ENCODE measurements at places on chromosomes 1 and 21. TPM values are rescaled to one million over a fixed set of nuclear protein-coding genes. Genes with fewer than 3 reads are reported as not detected.

GRCh38 chr1:20114021-20114648 is 5.2 kb downstream of the PLA2G2D start:
- DNase-seq, result no peak

DNA sequence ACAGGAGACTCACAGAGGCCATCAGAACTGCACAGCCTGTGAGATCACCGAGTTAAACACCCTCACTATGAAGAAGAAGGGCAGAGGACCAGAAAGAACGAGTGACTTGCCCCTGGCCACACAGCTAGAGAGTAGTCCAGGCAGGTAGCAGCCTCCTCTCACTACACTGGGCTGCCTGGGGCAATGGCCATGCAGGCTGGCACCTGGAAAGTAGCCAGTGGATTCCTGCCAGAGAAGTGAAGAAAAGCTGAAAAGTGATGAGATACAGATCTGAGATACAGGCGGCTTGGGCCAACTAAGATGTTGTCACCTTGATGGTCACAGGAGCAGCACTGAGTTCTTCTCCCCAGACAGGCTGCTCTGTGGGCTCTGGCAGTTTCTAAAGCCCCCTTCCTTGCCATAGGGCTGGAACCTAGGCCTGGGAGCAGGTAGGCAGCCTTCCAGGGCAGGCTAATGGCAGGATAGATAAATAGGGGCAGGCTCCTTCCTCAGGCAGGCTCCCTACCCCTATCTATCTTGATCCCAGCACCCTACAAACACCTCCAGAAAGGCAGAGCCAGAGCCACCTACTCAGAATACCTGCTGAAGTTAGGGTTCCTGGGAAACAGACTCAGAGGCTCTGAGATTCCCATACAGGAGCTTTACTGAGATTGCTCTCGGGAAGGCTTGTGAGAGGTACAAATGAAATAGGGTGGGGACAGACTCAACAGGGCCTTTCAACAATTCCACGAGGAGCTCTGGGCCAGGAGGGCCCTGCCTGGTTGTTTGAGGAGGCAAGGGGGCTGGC is 106.3 kb downstream of the BEND5 start:
- no peak for DNase-seq

DNA sequence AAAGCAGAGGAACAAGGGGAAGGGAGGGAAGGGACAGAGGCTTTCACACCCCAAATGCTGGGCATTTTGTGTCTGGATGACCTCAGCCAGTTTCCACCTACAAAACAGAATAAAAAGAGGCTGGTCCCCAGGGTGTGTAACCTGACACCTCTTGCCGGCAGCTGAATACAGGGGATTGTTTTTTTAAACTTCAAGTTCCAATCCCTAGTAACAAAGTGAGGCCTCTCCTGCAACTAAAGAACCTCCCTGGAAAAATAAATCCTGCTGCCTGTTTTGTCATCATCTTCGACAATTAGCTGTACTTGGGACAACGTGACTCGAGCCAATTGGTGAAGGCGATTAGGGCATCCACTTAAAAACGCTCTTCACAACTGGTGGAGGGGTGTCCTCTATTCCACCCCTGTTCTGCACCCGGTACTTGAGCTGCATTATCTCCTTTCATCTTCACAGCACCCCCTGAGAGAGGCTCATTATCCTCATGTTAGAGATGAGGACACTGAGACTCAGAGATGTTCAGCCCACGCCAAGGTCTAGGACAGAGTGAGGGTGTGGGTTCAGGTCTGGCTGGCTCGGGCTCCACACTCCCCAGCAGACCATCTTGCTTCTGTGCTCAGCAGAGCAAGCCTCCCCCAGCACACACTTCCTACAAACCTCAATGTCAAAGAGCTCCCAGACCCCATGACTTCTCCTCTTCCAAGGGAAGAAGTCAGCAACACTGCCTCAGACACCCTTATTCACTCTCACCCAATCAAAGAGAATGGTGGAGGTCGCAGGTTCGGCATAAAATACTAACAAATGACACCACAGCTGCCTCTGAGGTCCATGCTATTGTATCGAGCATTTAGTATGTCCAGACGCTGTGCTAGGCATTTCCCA is 15.2 kb downstream of the ITPKB start:
- peak; percentile 63 for DNase-seq

DNA sequence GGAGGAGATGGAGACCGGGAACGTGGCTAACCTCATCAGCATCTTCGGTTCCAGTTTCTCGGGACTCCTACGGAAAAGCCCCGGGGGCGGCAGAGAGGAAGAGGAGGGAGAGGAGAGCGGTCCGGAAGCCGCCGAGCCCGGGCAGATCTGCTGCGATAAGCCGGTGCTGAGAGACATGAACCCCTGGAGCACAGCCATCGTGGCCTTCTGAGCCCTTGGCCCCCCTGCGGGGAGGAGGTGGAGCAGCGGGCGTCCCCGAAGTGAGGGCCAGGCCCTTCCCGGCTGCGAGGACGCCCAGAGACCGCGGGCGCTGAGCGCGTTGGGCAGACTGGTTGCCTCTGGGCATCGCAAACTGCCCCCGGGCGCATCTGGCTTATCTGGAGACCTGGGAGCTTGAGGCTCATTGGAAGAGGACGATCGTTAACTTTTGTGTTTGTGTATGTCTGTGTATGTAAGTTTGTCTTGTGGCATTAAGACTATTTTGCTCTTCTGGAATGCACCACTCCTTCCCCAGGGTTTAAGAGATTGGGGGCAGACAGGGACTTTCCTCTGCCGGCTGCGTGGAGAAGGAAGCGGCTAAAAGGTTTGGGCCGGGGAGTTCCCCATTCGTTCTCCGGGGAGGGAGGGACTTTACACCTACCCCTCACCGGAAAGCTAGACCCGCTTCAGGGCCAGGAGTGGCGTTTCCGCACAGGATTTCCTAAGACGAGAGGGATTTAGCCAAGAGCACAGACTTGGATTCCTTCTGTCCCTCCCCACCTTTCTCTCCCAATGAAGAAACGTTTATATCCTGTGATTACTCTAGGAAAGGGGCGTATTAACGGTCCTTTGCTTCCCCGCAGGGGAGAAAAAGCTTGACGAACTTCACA is 1.4 kb downstream of the IER5 start:
- peak; percentile 88 for DNase-seq

DNA sequence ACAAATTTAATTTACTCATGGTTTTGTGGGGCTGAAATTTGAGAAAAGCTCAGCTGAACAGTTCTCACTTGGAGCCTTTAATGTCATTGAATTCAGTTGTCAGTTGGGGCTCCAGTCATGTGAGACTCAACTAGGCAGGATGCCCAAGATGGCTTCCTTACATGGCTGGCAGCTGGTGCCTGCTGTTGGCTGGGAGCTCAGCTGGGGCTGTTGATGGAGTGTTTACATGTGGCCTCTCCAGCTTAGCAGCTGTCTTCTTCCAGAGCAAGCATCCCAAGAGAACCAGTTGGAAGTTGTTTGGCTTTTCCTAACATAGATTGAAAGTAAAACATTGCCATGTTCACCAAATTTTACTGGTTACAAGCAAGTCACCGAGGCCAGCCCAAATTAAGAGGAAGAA is 81.8 kb upstream of the KCNA3 start:
- DNase-seq, result peak; percentile 35

DNA sequence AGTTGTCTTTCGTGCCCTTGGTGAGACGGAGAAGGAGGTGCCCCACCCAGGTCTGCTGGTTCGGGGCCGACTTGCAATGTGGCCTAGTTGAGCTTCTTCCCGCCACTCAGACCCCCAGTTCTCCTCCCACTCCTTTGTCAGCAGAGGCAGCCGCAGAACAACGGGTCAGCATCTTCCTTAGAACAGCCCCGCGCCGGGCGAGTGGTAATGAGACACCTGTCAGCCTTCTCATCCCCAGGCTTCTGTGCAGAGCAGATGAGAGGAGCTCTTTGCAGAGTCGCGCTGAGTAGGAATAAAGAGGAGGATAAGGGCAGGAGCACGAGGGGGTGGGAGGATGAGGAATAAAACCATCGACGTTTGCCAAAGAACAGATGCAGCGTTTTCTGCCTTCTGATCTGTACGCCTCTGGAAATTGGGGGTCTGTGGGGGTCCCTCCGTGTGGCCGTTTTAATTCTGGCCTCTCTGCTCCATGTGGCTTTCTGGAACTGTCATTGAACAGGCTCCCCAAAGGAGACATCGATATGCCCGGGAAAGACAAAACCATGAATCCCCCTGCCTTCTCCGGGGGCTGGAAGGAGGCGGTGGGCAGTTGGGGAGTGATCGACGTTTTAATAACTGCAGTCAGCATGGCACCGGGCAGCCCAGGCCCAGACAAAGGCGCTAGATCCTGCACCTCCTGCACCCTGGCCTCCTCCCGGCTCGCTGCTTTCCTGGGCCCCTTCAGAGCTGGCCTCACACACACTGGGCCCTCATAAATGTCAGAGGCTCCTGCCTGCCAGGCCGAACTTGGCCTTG is 27.5 kb upstream of the IGSF21 start:
- DNase-seq, result no peak

DNA sequence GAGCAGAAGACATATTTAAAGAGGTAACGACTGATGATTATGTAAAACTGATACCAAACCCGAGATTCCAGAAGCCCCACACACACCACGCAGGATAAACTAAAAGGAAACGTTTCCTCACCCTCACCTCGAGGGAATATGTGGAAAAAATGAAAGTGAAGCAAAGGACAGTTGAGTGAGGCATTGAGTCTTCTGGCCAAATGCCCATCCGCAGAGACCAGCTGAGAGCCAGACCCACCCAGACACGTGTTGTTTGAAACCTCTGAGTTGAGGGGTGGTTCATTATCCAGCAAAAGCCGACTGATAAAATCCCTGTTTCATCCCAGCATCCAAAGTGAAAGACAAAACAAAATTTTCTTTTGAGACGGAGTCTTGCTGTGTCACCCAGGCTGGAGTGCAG is 29.6 kb upstream of the PCBP3 start:
- DNase-seq, result no peak

DNA sequence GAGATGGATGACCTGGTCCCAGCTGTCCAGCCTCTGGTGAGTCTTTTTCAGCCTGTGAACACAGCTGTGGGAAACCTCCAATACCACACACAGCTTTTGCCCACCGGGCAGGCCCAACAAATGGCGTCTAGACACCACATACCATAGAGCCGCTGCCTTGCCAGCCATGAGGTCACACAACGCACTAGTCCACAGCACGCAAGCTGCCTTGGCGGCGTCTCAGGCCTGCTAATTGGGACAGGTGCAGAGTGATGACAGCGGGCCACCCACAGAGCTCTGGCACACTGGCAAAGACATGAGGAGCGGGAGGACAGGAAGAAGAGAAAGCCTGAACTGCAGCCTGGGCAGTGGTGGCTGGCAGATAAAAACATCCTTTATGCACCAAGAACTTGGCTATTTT is 125.5 kb downstream of the ADAMTS1 start:
- DNase-seq, result peak; percentile 51

DNA sequence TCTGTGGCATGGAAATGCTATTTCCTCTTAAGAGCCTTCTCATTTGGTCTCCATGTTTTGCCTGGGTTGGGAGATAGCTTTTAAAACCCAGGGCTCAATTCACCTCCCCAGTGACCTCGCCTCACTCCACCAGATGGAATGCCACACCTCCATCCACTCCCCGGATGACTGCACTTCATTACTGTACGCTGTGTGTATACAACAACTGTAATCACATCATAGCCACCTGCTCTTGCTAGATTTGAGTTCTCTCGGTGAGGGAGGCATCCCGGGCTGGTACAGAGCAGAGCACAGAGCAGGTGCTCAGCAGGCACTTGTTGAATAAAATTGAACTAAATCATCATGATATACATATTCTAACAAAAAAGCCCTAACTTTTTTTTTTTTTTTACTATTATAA is 26.0 kb downstream of the SDE2 start:
- no peak for DNase-seq

- no peak for DNase-seq
Measured at GRCh38 chr21:44461005-44461404, 5.7 kb downstream of the LRRC3 start.

DNA sequence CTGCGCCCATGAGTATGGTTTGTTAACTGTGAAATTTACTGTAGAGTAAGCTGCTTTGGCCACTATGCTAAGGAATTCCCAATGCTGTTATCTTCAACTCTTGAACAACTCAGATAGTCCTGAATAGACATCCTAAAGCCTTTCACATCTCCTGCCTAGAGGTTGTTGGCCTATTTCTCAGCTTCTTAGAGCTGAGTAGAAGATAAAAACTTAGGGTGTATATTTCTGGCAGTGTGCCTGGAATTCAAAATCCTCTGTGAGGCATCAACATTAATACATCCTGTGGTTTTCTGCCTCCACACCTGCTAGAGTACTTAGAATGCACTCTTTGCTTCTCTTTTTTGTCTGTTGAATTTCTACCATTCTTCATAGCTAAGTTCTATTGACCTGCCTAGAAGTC is 45.8 kb upstream of the RC3H1 start:
- no peak for DNase-seq

GRCh38 chr1:97685360-97685759 is 235.5 kb downstream of the DPYD start:
- no peak for DNase-seq

DNA sequence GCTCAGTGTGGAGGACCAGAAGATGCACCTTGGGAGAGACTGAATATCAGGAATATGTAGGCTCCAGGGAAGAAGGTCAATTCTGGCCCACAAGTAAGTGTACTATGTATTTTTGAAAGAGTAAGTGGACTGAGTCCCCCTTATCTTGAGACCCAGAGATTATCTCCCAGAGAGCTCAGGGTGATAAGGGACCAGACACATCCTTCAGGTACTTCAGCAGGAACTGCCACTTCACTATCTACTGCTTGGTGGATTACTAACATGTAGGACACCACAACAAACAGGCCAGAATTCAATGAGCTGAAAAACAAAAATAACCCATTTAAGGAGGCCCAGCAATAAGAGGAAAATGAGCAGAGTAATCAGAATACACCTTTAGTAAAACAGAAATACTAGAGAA is 119.2 kb downstream of the ZNF644 start:
- no peak for DNase-seq

DNA sequence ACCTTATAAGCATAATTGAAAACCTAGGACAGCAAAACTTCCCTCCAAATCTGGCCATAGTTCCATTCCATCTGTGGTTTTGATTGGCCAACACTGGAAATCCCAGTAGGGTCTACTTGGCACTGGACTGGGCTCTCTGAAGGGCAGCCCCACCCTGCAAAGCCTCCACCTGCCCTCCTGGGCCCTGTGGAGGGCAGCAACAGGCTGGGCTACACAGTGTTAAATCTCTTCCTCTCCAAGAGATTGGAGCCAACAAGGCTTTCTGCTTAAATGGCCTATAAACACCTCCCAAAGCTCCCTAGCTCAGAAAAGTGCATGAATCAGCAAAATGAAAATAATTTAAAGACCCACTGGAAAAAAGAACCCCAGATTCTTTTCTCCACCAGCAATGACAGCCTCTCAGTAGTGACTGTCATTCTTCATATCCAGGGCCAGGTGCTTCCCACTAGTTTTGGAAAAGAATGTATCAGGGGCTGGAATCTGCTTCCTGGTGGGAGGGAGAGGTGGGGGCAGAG is 58.5 kb downstream of the BEND5 start:
- DNase-seq, result no peak

DNA sequence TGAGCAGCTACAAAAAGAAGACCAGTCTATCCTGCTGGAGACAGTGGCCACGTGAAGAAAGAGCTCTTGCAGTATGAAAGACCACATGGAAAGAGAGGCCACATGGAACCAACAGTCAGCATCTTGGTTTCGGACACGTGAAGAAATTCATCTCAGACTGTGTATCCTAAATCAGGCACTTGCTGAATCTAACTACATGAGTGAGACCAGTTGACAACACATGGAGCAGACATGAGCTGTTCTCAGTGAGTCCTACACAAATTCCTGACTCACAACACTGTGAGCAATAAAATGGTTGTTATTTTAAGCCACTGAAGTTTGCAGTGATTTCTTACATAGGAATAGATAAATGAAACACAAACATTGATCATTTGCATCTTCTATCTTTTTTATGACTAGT is 2.4 kb upstream of the TAF1A start:
- no peak for DNase-seq

Gene KCNE1
- polyA plus RNA-seq, result 3.8 TPM

Gene SERPINC1
- polyA plus RNA-seq, result 0.18 TPM

Gene ENAH
- polyA plus RNA-seq, result 29.8 TPM

Gene CCDC27
- polyA plus RNA-seq, result not detected

Gene HFM1
- polyA plus RNA-seq, result 1.00 TPM

Gene TCEA3
- polyA plus RNA-seq, result 48.7 TPM
